ENCODE measurements at places on chromosomes 3 and 15.

- DNase-seq, result no peak
Observed at GRCh38 chr3:96483781-96484180, 330.6 kb upstream of the EPHA6 start.

- no peak for DNase-seq
Observed at GRCh38 chr3:13013994-13014754, 59.1 kb downstream of the IQSEC1 start.

GRCh38 chr3:125386811-125387210 is 11.7 kb upstream of the ZNF148 start:
- no peak for DNase-seq

GRCh38 chr15:48547286-48547685 is 98.2 kb downstream of the FBN1 start:
- no peak for DNase-seq

All from HEK293T (cell line).